ENCODE measurements at places on chromosomes 11 and 22.
A peak's percentile ranks its signal among the peaks of the same experiment; 100 is the strongest.

DNA sequence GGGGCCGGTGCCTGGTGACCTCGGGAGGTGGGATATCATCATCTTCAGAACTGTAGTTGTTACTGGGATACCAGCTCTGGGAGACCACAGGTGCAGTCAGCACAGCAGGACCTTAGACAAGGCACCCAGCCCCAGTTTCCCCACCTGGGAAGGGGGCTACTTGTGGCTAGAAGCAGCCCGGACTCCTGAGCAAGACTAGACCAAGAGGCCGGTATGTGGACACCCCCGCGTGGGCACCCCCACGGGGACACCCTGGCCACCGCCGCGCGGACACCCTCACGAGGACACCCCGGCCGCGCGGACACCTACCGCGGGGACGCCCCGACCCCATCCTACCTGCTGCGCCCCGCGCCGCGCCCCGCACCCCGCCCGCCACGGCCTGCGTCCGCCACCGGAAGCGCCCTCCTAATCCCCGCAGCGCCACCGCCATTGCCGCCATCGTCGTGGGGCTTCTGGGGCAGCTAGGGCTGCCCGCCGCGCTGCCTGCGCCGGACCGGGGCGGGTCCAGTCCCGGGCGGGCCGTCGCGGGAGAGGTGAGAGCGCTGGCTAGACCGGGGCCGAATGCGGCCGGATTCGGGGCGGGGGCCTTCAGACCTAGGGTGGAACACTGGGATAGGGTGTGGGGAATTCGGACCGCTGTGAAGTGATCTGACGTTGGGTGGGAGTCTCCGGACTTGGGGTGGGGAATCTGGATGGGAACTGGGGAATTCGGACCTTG lies at the start of the genes COMT and TXNRD2:
Gene COMT (plus strand): TSS at position 408 of the 718 bp plus-strand sequence. CDS start 20,755 bp downstream, outside the sequence.
Gene TXNRD2 (minus strand): TSS at position 454 of the 718 bp plus-strand sequence. CDS start 15 bp downstream, at position 439.
- peak; percentile 90 for DNase-seq

DNA sequence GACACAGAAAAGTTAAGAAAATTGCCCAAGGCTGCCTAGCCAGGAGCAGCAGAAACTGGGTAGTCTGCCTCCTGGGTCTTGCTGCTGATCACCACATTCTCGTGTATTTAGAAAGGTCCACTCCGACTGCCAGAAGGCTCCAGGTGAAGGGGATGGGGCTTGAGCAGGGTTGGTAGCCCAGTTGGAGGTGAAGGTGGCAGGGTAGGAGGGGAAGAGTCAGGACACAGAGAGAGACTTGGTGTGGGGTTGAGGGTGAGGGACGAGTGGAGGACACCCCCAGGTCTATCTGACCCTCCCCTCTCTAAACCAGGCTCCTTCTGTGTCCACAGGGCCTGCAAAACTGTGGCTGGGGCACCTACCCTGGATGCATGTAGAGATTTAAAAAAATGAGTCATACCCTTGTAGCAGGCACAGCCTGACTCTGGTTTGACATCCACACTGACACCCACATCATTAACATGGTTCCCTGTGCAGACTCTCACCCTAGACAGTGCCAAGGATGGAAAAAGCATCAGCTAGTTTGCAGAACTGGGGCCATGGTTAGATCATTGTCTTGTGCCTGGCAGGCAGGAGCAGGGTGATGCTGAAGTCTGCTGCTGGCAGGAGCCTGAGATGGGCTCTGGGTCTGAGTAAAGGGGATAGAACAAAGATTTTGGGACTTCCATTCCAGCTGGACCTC lies 273.2 kb downstream of the TENM4 start:
- no peak for DNase-seq

GRCh38 chr11:106001304-106002012 lies 20.6 kb downstream of the MSANTD4 start:
- DNase-seq: no peak

GRCh38 chr11:26134053-26134452 lies 197.9 kb upstream of the ANO3 start:
- no peak for DNase-seq

Data from GM10248 (cell line).